Head of caudate nucleus (tissue), 42 donors: ENCODE measurements at places on chromosomes 3 and 15.

- DNase-seq = no peak
Observed at GRCh38 chr3:192215-192929, 4.2 kb upstream of the CHL1 start.

DNA sequence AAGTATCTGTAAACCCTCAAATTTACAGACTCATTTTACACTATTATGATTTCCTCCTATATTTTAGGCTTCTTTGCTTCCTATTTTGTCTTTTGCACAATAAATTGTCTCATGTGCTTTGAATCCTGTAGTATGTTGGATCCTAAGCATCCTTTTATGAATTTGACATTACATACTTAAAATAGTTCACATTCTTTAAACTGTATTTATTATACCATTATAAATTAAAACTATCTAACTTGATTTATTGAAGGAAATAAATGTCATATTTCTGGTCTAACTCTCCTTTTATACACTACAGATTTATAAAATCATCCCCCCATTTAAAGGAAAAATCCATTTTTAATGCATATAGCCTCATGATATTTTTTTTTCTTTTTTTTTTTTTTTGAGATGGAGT lies 32.6 kb downstream of the EHHADH start:
- no peak for DNase-seq

DNA sequence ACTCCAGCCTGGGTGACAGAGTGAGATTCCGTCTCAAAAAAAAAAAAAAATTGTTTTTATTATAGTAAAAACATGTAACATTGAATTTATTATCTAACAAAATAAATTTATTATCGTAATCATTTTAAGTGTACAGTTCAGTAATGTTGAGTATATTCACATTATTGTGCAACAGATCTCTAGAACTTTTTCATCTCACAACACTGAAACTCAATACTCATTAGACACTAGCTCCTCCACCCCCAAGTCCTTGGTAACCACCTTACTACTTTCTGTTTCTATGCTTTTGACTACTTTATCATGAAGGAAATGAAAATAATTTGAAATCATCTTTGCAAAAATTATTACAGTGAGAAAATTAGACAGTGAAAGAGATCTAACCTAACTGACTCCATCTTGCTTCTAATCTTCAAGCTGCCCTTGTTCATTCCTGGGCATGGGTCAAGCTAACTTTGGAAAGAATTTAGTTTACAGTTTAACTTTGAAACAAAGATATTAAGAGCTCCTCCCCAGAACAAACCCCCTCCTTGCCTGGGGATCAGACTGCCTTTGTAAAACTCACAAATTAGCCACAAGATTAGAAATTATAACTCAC lies 15.0 kb upstream of the FYCO1 start:
- no peak for DNase-seq

GRCh38 chr15:70761046-70761445 lies 2.3 kb downstream of the UACA start:
- DNase-seq = no peak

DNA sequence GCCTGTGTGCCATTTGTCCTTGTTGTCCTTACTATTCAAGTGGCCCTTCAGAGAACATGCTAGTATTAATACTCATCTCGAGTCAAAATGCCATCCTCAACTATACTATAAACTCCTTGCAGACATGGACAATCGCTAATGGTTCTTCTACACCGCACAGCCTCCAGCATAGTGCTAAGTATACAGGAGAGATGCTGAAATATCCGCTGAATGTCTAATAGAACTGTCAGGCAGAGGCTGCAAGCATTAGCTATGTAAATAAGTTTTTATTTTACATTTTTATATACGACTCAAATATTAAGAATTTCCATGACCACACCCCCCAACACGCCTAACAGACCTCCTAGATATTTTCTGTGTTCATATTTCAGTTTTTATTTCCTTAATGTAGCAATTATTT lies 39.4 kb downstream of the AAGAB start:
- no peak for DNase-seq

DNA sequence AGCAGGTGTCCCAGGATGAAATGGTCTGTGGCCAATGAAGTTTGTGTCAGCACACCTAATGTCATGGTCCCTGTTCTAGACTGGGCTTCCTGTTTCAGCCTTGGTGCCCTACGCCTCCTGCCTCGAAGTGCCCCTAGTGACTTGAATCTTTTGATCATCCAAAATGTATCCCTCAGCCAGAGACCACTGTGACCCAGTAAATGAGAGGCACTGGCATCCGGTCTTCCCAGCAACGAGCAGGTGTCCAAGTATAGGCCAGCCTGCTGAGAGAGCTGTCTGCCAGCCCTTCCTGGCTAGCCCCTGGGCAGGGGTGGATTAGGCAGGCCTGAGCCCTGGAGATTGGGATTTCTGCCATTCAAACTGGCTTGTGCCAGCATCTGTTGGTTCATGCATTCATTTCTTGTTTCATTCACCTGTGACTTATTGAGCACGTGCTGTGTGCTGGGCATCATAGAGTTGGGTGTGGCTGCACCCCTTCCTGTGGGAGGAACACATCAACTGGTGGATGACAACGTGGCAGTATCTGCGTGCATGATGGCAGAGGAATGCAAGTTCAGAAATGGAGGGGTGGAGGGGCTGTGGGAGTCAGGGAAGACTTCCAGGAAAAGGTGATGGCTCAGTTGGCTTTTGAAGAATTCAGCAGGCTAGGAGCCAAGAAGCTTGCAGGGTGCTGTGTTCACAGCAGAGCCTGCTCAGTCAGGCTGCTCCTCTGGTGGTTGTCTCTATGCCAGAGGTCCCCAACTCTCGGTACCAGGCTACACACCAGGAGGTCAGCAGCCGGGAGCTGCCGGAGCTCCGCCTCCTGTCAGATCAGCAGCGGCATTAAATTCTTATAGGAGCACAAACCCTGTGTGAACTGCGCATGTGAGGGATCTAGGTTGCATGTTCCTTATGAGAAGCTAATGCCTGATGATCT lies 21.6 kb downstream of the ESYT3 start:
- no peak for DNase-seq

- DNase-seq = no peak
Observed at GRCh38 chr3:194671511-194671899, 486 bp downstream of the LSG1 start.

- DNase-seq = no peak
Observed at GRCh38 chr3:183533412-183534132, 21.9 kb downstream of the KLHL6 start.

DNA sequence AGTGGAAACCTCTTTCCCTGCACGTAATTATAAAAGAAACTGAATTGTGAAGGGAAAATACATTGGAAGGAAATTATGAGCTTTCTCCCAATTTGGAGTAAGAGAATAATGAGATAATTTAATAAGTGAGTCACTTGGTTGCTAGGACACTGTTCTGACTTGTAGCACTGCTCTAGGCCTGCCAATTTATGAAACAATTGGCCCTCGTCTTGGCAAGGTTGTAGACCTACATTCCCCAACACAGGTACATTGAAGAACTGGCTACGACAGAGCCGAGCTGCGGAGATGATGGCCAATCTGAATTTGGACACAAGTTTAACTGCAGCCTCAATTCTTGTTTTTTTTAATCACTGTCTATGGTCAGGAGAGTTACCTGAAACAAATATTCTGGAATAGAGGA lies 674.1 kb downstream of the MECOM start:
- DNase-seq = no peak

DNA sequence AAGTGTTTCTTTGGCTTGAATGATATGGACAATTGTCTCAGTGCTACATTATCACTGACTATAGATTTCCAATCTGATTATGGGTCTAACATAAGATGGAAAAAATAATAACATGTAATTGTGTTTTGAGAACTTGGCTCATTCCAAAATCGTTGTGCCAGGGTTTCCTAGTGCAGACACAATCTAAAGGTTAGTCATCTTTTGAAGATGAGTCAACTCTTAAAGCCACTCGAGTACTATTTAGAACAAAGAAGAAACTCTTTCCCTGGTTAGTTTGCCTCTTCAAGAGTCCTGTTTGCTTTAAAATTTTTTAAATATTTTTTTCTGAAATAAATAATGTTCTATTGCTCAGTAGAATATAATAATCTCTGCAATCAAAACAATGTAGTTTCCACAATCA lies 301.0 kb downstream of the CADM2 start:
- no peak for DNase-seq

GRCh38 chr3:141392416-141392815 lies 24.1 kb downstream of the ZBTB38 start:
- no peak for DNase-seq

DNA sequence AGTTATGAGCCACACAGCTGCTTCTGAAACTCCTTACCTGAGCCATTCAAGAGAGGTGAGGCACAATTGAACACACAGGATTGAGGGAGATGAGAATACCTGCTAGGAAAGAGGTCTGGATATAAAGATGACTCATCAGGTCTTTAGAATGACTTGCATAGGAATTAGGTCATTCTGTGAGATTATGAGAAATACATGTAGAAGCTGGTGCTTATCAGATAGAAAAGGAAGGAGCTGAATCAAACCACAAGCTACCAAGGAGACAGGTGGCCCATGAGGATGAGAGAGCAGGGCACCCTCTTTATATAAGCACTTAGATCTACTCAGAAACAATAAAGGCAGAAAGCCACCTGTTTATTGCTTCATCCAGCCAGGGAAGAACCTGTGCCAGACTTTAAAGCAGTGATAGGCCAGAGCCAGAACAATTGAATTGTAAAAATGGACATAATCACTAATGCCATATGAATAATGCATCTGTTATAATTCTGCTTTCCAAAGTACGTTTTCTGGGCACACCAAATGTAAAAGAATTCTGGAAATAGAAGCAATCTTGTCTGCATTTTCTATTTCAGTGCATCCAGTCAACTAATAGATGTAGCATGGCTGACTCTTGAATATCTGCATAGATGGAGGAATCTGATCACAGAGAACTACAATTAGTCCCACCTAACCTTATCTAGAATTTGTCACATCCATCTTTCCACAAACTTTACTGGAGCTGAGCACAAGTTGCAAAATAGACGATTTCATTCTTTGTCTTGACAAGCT lies 74.9 kb downstream of the PIK3R4 start:
- no peak for DNase-seq

DNA sequence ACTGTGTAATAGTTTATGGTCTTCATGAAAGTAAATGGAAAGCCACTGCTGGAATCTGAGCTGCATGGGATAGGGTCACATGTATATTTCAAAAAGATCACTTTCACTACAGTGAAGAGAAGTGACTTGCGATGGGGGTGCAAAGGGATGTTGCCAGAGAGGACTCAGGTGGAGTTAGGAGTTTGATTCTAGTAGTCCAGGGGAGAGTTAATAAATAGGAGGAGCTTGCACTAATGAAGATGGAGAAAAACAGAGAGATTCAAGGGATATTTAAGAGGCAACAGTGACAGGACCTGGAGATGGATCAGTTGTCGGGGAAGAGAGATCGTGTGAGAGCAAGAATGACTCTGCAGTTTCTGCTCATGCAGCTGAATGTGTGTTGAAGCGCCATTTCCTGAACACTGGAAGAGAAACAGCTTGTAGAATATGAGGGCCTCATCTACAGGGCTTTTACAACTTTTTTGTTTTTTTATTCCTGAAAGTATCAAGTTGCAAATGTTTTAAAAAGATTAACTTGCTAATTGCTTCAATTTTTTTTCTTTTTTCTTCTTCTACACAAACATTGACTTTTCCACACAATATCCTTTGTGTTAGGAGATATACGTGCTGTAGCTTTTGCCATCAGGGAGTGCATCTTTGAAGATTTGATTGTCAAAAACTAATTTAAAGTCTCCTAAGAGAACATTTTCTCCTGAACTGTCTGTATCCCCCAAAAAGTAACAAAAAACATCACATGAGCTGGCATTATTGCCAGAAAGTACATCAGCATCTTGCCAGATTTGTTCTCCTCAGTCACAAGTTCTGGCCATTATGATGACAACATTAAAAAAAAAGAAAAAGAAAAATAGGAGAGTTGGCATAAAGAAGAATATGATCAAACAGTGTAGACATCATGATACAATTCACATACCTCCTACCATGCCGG lies 37.5 kb downstream of the SETMAR start:
- DNase-seq = no peak

DNA sequence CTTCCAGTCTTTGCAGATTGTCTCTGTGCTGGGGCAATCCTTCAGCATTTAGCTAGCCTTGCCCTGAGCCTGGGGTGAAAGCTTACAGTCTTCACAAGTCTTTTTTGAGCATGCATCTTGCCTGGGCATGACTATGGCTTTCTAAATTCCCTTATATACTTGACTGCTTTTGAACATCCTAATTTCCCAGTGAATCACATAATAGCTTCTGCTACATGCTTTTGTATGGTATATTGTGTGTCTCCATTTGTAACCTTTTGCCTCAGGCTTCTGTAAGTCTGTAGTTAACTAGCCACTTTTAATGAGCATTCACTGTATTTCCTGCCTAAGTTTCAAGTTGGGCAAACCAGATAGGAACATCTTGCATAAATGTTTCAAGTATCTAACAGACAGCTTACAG lies 76.8 kb downstream of the CHCHD4 start:
- no peak for DNase-seq

DNA sequence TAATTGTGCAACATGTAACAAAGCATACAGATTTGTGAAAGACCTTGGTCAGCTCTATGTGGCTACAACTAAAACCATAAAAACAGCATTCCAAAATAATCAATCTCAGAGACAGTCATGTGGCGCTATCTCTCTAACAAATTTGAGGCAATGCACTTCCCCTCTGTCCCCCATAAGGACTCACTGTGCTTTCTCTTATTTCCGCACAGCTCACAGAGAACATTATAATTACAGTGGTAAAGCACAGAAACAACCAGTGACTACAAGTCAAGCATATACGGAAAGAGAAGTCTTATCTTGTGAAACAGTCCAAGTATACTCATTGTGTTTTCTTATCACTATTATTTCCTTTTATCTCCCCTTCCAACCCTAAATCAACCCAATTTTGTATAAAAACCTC lies 64.3 kb downstream of the RYK start:
- no peak for DNase-seq

DNA sequence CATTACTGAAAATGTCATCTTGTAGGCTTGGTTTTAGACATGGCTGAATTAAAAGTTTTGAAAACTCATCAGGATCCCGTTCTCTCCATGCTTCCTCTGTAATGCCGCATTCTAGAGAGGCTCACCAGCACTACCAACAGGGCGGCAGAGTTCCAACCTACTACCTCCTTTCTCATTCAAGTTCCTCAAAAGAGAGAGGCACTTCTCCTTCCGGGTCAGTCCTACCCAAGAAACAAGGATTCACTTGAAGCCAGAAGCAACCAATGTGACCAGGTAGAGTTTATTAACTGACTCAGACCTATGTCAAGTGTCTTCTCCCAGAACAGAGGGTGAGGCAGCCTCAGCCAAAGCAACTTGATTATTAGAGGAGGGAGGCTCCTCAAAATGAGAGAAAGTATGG lies 59.8 kb upstream of the GYG1 start:
- no peak for DNase-seq

DNA sequence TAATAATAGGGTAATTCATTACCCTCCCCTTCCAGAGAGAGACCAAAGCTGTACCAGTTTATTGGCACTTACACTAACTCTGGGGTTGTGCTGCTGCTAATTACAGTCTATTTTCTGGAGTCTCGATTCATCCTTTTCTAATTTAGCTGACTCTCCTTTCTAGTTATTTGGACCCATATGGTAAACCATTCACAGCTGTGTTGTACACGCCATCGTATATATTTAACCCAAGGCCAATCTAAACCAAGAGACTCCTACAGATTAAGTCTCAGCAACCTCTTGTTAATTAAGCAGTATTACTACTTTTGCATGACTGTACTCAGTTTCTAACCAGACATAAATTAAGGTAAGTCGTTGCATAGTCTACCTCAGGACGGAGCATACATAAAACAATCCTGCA lies 22.5 kb downstream of the ANXA2 start:
- no peak for DNase-seq

GRCh38 chr15:45340429-45340828 lies 37.9 kb downstream of the GATM start:
- no peak for DNase-seq

GRCh38 chr3:53545996-53546359 lies 51.6 kb downstream of the CACNA1D start:
- no peak for DNase-seq
